ENCODE measurements at places on chromosomes 6 and 20. TPM values are rescaled to one million over a fixed set of nuclear protein-coding genes. Genes with fewer than 3 reads are reported as not detected.
A peak's percentile ranks its signal among the peaks of the same experiment; 100 is the strongest.

DNA sequence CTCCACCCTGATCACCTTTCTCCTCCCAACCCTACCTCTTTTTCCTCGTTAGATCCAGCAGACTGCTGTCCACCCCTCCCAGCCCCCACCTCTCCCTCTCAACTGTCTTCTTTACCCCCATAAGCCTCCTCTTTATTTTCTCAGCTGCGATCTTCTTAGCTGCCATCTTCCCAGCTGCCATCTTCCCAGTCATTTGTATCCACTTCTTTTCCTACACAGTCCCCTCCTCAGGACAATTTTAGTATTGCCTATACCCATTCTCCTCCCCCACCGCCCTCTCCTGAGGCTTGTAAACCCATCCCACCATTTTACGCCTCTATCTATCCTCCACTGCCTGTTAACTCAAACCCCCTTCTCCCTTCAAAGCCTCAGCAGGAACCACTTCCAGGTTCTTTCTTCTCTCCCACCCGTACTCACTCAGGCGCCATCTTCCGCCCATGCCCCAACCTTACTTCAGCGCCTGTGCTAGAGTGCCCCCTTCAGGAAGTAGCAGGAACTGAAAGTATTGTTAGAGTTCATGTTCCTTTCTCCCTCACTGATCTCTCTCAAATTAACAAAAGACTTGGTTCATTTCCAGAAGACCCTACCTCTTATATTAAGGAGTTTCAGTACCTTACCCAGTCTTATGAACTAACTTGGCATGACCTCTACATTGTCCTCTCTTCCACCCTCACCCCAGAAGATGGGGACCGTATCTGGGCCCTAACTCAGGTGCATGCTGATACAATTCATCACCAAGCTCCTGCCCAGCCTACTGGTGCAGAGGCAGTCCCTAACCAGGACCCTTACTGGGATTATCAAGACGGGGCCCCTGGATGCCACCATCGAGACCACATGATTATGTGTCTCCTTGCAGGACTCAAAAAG is 236.0 kb downstream of the ADGRG6 start:
- DNase-seq = no peak

- DNase-seq = peak; percentile 69
Measured at GRCh38 chr6:36678488-36679042, at the start of gene CDKN1A. Gene CDKN1A (plus strand): TSS chr6:36678714. CDS start chr6:36684102, 5,388 bp downstream.

DNA sequence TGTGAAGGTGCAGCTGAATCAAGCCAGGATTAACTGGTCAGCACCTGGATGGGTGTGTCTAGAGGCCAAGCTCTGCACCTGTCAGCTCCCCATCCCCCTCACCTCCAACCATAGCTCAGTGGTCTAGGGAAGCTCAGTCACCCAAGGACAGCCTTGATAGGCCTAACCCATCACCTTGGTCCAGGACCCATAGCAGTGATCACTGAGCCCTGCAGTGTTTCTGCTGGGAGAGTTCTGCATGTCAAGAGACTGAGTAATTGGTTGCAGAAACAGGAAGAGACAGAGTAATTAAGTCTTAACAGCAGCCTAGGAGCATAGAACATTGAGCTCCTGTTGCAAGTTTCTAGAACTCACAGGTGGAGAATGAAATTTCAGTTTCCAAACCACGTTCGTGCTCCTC is 18.7 kb upstream of the RALGAPB start:
- DNase-seq = peak; percentile 57

- DNase-seq = no peak
Measured at GRCh38 chr6:24974182-24975171, 38.7 kb upstream of the RIPOR2 start.

- DNase-seq = peak; percentile 9
Measured at GRCh38 chr6:81834141-81834681, 81.7 kb upstream of the TENT5A start.

DNA sequence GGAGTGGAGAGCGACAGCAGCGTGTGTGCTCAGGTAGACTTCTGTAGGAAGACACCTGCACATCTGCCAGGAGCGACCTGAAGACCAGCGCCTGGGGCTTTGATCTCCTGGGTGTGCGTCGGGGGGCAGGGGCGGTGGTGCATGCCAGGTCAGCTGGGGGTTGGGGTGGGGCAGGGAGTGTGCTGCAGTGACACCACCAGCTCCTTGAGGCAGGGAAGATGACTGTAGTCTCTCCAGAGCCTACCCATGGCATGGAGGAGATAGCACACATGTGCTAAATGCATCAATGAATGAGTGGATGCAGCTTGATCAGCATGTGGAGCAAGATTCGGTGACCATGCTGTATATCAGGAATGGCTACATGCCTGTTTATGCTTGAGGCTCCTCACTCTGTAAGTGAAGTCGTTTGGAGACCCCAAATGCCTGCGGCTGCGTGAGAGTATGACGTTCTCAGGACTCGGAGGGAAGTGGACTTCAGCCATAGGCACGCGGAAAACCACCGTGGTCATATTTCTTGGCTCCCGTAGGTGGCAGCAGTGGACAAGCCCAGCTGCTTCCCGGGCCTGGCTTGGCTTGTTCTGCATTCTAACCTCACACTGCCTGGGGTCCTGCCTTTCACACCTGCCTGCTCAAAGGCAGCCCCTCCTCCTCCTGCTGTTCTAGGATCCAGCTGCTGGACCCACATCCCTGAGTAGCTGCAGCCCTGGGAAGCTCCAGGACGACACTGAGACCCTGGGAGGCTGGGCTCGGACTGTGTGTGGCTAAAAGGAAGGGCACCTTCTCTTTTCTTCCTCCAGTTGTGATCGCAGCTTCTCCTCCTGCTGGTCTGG is 39.4 kb upstream of the KCNK16 start:
- DNase-seq = peak; percentile 23

GRCh38 chr6:168915855-168916254 is 337.8 kb downstream of the THBS2 start:
- DNase-seq = no peak

GNRH2 gene
- 0.27 TPM for total RNA-seq

PDE10A gene
- 13.0 TPM for total RNA-seq

ALDH5A1 gene
- total RNA-seq = 8.4 TPM

SCRT2 gene
- not detected for total RNA-seq

PRDM1 gene
- 2.7 TPM for total RNA-seq

RAET1L gene
- 1.8 TPM for total RNA-seq

OOEP gene
- total RNA-seq = 0.41 TPM

SPACA1 gene
- total RNA-seq = not detected

FAXC gene
- total RNA-seq = 7.5 TPM

C6orf132 gene
- 18.9 TPM for total RNA-seq

RAD21L1 gene
- not detected for total RNA-seq

All from kidney epithelial cell (primary cell).